ENCODE measurements at places on chromosomes 3 and 15.

- no peak for DNase-seq
Measured at GRCh38 chr15:59543721-59544547, 67.6 kb upstream of the GCNT3 start.

- no peak for DNase-seq
Measured at GRCh38 chr15:40251486-40252140, 12.8 kb downstream of the PAK6 start.

DNA sequence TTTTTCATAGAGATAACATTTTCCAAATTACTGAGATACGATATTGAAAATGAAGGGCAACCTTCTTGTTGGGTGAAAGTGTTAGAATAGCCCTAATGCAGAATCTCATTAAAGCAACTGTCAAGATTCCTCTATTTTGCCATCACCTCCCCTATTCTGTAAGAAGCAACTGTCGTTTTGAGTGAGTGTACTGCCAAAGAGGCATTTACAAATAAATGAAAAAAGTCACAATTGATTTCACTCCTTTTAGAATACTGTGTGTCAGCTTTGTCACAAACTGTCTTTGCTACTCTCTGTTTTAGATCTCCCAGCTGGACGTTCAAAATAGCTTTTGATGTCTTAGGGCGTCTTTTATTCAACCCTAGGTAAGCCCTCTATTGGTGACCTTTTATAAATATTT lies 322.8 kb upstream of the NAALADL2 start:
- no peak for DNase-seq

GRCh38 chr3:78506061-78506460 lies 1261.7 kb downstream of the ROBO1 start:
- no peak for DNase-seq

DNA sequence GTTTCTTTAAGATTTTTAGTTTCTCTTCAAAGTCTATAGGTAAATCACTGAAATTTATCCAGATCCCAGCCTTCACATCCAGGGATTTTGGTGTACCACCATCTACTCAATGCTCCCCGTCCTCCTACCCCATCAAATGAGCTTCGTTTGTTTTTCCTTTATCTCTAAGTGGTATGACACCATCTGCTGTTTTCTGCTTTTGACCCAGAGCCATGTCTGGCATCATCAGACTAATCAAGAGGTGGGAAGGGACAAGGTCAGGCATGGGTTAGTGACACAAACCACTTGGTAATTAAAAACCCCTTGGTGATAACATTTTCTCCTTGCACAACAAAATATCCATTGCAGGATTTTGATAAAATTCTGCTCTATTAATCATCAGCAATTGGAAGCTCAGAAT lies 92.7 kb upstream of the GOLGA8J start:
- no peak for DNase-seq

GRCh38 chr3:50599716-50600118 lies 11.9 kb downstream of the CISH start:
- DNase-seq = no peak

DNA sequence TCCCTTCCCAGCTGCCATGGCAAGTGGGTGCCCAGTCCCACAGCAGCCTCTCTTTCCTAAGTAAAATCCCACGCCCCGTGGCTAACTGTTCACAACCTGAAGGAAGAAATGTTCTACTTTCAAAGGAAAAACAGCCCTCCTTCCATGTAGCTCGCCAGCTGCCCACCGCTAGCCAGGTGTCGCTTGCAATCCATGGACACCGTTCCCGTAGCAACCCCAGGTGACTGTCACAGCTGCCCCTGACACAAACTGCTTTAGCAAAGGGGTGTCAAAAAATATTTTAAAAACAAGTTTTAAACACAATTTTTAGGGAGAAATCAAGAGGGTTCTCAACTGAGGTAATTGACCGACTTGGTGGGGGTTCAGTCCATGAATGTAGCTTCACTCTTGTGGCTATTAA lies 21.0 kb upstream of the CGNL1 start:
- no peak for DNase-seq

DNA sequence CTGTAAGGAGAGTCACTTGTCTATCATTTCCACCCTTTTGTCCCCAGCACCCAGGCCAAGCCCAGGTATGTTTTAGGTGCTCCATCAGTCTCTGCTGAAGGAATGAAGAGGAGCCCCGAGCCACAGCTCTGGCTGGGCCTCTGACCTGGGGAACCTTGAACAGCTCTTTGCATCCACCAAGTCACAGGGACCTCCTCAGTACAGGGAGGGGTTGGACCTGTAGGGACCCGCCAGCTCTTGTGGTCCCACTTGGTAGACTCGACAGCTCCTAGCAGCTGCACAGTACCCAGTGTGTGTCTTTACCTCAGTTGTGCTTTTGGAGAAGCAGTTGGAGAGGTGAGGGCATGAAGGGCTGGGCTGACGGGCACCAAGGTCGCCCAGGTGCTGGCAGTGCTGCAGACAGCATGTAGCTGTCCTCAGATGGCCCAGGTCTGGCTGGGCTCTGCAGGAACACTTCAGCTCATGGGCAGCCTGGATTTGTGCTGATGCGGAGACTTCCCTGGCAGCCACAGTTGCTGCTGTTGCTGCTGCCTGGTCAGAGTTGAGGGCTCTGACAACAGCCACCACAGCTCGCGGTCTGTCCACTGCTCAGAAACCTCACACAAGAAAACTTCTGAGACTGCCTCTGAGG lies 123.6 kb downstream of the CACNA1D start:
- no peak for DNase-seq

- DNase-seq = no peak
Measured at GRCh38 chr3:69819282-69819681, 80.0 kb downstream of the MITF start.

DNA sequence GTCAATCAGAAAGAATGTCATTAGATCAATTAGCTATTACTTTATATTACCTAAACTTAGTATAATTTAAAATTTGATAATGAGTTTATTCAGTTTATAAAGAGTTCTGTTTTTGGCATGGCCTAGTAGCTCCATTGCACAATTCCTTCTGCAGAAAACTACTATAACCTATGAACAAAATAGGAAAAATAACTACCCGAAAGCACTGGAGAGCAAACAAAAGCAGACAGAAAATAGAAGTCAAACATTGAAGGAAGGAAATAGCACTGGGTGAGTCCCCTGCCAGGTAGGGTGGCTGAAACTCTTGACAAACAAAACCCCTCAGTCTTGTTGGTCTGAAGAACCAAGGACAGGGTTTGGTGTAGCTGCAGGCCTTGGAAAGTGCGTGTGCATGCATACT lies 37.5 kb downstream of the CMC1 start:
- no peak for DNase-seq

DNA sequence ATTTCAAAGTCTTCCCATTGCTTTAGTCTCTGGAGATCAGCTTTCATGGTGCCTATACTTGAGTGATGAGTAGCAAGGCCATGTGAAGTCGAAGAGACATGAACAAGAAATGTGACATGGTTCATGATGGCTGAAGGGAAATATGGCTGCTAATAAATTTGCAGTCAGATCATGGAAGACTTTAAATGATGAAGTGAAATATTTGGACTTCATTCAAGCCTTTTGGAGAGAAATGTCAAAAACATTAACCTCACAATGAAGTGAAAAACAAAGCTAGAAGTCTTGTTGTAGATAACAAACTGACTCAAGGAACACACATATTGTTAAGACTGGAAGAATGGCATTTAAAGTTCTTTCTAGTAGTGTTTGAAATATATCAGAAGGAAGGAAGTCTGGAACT lies 120.3 kb upstream of the CCDC54 start:
- no peak for DNase-seq

GRCh38 chr3:133742351-133743091 lies 3.7 kb upstream of the TF start:
- DNase-seq = no peak

DNA sequence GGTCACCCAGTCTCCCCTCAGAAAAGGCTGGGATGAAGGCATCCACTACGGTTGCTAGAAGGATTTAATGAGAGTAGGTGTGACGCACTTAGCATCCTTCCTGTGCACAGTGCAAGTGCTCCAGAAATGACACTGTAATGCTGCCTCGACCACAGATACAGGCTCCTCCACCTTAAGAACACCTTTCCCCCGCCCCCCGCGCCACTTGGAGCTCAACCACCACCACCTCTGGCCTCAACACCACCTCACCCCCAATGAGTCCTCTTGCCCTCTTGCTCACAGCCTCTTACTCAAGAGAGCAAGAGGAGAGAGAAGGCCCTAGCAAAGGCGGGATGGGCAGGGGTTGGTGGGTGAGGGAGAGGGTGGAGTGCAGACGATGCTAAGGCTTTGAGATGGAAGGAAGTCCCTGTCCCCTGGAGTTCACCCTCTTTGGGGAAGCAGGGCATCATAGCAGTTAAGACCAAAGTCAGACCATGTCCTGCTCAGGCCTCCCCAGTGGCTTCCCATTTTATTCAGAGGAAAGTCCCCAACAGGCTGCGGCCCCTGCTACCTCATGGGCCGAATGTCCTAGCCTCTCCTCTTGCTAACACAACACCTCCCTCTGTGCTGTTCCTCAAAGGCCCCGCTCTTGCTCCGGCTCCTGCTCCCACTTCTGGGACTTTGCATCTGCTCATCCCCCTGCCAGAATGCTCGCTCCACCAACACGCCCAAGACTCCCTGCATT lies 8.3 kb downstream of the STARD5 start:
- no peak for DNase-seq

- peak; percentile 52 for DNase-seq
Measured at GRCh38 chr15:79769069-79769481, 127.7 kb downstream of the MTHFS start.

- no peak for DNase-seq
Measured at GRCh38 chr15:42711746-42712145, 25.2 kb downstream of the CDAN1 start.

DNA sequence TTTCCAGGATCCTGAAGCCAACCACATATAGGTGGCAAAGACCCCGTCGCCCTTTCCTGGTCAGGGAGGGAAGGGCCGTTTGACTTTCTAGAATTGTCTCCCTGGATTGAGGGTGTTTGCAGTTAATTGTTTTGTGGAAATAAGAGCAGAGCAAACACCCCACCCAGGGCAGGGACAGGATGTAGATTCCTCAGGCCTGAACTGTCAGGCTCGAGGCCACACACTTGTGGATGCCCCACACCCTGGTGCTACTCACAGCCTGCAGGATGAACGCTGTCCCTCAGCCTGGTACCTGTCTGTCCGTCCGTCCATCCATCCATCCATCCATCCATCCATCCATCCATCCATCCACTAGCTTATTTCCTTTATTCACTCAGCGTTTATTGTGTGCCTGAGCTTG lies 29.9 kb upstream of the FLNB start:
- no peak for DNase-seq

DNA sequence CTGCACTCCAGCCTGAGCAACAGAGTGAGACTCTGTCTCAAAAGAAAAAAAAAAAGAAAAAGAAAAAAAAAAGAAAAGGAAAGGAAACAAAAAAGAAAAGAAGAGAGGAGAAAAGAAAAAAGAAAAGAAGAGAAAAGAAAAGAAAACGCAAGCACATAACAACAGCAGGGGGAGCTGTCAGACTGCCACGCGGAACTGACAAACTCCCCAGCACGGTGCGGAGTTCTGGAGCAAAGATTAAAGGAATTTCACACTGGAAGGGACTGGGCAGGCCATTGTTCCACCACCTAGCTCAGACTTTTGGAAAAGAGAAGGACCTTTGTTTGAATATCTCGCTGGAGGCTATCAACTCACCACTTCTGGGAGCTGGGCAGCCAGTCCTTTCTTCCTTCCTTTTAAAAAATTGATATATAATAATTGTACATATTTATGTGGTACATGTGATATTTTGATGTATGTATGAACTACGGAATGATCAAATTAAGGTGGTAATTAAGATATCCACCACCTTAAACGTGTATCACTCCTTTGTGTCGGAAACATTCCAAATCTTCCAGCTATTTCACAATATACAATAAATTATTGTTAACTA lies 40.5 kb downstream of the DPPA2 start:
- peak; percentile 7 for DNase-seq

DNA sequence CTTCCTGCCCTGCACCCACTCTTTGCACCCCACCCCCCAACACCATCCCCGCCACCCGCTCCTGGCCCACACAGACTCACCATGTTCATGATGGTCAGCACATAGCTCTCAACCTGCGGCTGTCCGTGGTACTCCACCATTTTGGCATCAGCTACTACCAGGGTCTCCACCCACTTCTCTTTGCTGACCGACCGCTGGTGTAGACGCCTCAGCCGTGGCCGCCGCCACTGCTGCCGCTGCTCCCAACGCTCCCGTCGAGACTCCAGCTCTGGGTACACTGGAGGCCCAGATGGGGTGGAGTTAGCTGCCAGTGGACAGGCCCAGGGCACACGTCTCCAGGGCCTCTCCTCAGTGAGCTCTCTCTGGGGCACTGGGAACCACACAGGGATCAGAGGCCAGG lies 14.8 kb downstream of the ADAMTS7 start:
- DNase-seq = no peak

DNA sequence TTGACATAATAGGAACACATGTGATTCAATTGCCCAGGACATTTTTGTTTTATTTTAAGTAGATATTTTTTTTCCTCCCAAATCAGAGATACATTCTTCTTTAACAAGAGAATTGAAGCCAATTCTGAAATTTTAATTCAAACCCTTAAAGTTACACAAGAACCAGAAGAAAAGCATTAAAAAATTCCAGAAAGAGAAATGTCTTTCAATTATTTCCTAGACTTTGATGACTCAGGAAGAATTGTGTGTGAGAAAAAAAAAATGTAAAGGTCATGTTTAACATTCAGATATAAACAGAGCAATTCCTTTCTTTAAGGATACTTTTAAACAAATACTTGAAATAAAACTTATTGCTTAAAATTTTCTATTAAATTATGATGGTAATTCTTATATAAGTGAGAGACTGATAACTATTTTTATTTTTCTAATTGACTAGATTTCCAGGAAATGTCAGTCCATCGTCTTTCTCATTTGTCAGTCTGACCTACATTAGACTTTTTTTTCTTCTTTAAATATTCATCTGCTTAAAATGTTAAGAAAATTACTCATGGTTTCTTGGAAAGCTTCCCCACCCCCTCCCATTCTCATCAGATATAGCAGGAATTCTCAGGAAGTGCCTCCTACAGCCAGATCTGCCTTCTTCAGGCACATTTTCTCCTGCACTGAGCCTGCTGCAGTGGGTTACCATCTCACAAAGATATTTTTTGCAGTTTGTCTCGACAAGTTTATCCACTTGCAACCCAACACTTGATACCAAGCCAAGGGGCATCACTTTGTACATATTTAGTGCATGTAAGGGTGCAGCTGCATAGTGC lies 261.8 kb upstream of the CBLB start:
- DNase-seq = no peak

DNA sequence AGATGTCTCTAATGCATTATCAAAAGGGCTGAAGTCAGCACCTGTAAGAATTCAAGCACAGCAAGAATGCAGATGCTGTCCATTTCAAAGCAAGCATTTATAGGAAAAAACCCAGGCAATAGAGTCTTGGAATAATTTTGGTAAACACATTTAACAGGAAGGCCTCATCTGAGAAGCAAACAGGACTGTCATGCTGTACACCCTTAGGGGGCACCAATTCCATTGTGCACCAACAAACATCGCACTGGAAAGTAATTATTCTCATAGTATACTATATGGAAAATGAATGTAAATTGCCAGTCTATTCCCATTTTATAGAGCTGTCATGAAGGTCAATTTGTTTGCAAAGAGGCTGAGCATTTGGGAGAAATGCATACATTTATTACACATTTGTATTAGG lies 247.3 kb upstream of the SUCLG2 start:
- DNase-seq = no peak

Data from NAMALWA (cell line).